Stimulated activated CD8-positive, alpha-beta memory T cell treated with anti-CD3 and anti-CD28 coated beads, Interleukin-12 subunit alpha, Interleukin-12 subunit beta, amount 100 ng/mL, for 4 hours (primary cell): ENCODE measurements at places on chromosomes 7 and 10.

DNA sequence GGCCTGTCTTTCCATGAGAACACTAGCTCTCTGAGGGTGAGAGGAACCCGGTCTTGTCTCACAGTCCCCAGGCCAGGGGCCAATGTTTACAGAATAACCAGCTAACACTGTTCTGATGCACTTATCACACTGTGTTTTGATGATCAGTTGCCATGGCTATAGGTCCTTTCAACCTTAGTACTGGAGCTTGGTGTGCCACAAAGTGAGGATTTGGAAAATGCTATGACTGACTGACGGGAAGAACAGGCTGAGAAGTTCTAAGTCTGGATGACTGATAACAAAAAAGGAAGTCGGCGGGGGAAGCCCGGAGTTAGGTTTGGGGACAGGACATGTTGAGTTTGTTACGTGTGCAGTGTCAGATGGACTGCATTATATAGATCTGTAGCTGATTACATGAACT, 141.8 kb downstream of the CTTNBP2 start:
- DNase-seq, result no peak

GRCh38 chr7:124630395-124630794, 135.2 kb downstream of the GPR37 start:
- no peak for DNase-seq

GRCh38 chr7:31263338-31263737, 77.2 kb downstream of the NEUROD6 start:
- DNase-seq, result no peak

DNA sequence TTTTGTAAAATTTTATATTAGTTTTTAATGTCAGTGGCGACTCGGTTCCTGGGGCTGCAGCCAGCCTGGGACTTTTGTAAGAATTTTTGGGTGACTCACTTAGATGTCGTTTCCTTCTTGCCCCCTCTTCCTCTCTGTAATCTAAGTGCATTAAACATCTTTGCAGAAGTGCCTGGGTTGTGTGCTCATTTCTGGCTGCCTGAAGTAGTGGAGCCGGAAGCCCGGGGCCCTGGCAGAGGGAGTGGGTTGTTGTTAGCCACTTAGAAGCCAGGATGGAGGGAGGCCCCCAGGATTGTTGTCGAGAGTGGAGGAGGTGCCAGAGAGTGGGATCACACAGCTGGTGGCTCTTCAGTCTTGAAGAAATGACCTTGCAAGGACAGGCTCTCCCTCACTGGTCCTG, 11.0 kb upstream of the TRIM8 start:
- DNase-seq, result no peak

DNA sequence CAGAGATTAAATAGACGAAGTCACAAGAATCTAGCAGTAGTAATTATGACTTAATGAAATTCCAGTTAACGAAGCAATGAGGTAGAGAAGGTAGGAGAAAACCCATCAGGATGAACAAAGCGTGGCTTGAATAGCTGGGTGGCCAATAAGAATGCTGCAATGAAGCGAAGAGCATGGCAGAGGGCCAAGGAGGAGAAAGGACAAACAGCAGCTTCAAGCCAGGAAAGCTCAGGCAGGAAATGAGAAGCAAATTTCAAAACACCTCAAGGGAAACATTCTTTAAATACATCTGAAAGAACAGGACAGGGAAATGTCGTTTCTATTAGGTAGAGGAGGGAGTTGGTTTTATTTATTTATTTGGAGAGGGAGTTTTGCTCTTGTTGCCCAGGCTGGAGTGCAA, 122.5 kb downstream of the KIAA1217 start:
- DNase-seq, result no peak

DNA sequence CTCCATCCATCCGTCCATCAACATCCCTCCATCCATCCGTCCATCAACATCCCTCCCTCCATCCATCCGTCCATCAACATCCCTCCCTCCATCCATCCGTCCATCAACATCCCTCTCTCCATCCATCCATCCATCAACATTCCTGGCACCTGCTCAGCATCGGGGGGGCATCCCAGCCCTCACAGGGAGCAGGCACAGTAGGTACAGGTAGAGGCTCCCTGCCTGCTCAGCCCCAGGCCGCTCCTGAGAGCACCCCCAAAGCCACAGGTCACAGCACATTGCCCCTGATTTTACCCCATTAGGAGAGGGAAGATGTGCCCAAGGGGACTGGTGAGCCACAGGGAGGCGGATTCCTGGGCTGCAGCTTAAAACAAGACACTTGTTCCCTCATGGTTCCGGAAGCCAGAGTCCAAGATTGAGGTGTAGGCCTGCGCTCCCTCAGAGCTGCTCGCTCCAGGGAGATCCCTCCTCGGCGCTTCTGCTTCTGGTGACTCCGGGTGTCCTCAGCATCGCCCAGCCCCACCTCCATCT, 21.1 kb upstream of the CFAP46 start:
- DNase-seq, result no peak

DNA sequence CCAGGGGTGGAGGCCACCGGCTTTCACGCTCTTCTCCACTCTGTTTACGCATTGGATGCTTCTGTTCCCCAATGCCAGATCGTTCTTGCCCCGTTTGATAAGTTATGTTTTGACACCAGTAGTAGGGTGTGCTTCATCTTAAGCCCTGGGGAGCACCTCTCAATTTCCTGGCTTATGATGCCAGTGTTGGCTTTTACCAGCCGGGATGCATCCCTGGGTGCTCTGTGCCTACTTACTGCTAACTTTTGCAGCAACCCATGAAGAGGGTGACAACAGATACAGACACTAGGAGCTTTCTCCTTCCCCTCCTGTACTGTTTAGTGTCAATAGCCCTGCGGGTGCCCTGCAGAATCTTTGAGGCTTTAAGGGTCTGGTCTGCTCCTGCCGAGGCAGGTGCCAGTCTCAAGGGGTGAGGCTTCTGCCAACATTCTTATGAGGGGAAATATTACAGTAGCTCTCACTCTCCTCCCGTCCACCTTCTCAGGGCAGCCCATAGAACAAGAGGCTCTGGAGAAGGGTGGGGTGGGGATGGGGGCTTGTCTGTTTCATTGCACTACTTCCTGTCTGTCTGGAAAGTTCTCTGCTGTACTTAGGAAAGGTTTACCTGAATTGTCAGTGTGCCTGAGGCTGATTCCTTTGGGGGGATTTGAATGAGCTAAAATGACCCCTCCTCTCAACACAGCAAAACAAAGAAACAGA, 23.3 kb downstream of the ADCY1 start:
- DNase-seq, result no peak

DNA sequence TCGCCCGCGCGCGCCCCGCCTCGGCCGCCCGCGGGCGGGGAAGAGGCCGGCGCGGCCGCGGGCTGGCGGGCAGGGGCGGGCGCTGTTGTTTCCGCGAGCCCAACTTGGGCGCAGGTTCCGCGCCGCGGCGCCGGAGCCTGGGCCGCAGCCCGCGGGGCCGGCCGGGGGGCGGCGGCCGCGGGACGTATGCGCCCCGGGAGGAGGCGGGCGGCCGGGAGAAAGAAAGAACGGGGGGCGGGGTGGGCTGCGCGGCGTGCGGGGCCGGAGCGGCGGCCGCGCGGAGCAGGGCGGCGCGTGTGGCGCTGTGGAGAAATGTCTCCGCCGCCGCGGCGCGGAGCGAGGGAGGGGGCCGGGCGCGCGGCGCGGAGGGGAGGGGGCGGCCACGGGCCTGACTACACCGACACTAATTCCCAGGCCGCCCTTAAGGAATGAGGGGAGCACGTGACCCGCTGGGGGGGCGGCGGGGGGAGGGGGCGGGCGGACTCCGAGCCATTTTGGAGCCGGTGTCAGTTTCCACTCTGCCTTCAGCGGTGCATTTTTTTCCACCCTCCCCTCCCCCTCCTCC, at the start of gene BMI1:
BMI1 (plus strand) TSS at position 509 of the 565 bp plus-strand sequence. CDS start 5,351 bp downstream, outside the sequence.
- DNase-seq, result peak; percentile 58

DNA sequence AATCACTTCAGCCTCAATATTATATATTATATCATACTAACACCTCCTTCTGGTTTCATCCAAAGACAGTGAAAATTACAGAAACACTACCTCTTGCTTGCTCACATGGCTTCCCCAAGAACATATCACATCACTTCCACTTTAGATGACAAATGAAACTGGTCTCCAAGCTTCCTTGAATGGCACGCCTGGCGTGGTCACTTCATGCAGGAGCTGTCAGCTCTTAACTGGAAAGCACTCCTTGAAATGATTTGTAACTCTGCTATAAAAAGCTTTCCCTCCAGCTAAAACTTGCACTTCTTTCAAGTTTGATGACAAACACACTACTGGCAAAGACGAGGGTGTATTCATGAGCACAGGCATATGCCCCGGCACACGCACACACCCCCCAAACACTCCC, 84.1 kb upstream of the INHBA start:
- DNase-seq, result no peak
